ENCODE measurements at places on chromosomes 13 and 19.

DNA sequence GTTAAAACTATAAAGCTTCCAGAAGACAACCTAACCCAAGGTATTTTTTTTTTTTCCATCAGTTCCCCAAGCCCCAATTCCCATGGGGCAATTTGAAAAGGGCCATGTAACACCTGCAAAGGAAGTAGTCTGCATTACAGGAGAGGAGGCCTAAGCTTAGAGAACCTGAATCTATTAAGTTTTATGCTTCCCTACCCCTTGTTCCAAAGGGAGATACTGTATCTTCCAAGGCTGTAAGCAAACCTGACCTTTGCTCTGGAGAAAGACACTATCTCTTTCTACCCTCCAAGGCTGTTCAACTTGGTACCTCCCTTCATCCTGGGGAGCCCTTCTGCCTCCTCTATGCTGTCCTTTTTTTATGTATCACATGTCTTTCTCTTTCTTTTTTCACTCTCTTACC lies 15.0 kb downstream of the KATNAL1 start:
- no peak for DNase-seq

- no peak for DNase-seq
These were observed 179.2 kb upstream of the ZNF507 start for GRCh38 chr19:32166238-32166637.

- DNase-seq: no peak
These were observed 180.6 kb upstream of the TMTC4 start for GRCh38 chr13:100855151-100855550.

DNA sequence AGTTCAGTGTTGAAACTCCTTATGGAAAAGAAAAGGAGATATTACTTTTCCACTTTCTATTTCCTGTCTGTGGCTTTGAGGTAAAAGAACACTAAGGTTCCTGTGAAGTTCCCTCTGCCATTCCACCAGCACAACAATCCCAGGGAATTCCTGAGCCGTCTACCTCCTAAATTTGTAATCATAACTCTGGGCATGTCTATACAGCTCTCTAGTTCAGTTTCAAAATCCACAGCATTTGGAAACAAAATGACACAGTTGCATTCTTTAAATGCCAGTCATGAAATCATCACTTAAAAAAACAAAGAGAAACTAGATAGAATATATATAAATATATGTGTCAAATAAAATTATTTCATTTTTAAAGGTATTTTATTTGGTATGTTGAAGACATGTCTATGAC lies 9.0 kb upstream of the THSD1 start:
- DNase-seq: no peak

GRCh38 chr19:55464662-55465054 lies at the start of gene C19orf85:
C19orf85 (minus strand) TSS chr19:55464751; CDS start chr19:55464554, 197 bp downstream.
- no peak for DNase-seq

DNA sequence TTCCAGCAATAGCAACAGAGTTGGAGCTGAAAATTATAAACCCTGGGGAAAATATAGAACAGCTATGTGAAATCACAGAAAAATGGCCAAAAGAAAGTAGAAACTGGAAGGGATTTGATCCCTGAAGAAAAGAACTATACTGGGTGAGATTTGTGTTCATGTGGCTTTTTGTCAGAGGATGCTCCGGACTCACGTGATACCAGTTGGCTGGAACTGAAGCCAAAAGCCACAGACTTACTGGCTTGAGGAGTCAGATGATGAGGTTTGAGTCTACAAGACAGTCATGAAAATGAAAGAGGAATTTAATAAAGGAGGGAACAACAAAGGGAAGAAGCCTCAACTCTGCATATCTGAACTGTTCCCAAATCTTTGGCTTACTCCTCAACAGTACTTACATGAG lies 427.1 kb downstream of the GPC5 start:
- DNase-seq: no peak

- no peak for DNase-seq
These were observed 195.0 kb upstream of the STARD13 start for GRCh38 chr13:33480561-33480960.

- DNase-seq: no peak
These were observed 40.8 kb downstream of the CYP2B6 start for GRCh38 chr19:41031916-41032315.

DNA sequence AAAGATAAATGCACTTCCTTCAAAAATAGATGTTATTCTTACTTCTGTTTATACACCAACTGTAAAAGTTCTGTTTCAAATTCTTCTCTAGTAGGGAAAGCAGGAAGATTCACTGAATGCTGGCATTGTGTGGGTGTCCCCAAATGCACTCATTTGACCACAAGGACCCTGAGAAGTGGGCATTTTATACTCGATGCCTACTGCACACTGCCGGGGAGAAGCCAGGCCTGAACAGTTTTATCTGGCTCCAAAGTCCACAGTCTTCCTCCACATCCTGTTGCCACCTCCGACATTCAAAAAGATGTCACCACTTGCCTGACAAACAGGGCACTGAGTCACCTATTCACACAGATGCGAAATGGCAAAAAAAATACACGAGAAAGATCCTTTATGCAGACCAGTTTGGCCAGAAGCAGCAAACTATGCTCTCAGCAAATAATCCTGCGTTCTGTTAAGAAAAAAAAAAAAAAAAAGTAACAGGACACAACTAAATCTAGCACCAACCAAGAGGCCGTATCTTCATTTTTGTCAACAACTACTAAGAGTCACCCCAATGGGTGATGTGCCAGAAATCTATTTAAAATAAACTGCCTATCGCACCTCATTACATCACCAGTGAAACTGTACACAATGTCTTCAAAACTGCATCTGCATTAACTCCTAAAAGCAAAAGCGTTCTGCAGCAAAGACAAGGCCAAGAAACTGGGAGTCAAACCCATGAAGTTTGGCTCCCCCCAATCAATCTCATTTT lies 6.2 kb downstream of the ZC3H4 start:
- peak; percentile 67 for DNase-seq

GRCh38 chr19:1161716-1162115 lies 12.4 kb downstream of the SBNO2 start:
- DNase-seq: no peak

- DNase-seq: no peak
These were observed 637.8 kb upstream of the KLF12 start for GRCh38 chr13:74771964-74772363.

DNA sequence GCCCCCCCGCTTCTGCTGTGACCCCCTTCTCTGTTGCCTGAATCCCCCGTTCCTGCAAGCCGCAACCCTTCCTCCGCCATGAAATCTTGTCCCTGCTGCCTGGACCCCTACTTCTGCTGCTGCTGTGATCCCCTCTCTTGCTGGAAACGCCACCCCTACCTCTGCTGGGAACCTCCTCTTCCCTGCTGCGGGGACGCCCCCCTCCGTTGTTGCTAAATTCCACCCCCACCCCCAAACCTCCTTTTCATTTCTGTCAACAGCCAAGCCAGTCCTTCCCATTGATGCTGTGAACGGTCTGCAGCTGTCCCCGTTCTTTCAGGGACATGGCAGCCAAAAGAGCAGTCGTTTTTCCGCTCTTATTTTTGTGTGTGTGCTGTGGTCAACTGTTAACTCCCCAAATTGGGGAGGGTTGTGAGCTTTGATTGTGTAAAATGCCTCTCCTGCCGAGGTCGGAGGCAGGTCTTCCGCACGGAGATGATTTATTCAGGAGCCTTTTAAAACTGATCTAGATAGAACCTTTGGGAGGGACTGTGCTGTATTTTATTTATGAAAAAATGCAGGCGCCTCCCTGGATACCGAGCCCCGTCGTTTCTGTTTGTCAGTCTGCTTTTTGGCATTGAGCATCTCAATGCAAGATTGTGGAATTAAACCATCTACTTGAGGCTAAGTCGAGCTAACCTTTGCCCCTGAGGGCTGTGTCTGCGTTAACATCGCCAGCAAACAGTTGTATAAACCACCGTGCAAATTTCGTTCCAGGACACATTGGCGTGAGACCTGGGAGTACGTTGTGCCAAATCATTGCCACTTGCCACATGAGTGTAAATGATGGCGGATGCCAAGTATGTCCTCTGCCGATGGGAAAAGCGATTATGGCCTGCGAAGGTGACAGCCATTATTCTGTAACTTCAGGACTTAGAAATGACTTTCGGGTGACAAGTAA lies 27.9 kb upstream of the NDUFS7 start:
- peak; percentile 26 for DNase-seq

GRCh38 chr13:113666951-113667701 lies at the start of gene GRK1:
GRK1 (plus strand) TSS chr13:113667219; CDS start chr13:113667387, 168 bp downstream.
- DNase-seq: no peak

DNA sequence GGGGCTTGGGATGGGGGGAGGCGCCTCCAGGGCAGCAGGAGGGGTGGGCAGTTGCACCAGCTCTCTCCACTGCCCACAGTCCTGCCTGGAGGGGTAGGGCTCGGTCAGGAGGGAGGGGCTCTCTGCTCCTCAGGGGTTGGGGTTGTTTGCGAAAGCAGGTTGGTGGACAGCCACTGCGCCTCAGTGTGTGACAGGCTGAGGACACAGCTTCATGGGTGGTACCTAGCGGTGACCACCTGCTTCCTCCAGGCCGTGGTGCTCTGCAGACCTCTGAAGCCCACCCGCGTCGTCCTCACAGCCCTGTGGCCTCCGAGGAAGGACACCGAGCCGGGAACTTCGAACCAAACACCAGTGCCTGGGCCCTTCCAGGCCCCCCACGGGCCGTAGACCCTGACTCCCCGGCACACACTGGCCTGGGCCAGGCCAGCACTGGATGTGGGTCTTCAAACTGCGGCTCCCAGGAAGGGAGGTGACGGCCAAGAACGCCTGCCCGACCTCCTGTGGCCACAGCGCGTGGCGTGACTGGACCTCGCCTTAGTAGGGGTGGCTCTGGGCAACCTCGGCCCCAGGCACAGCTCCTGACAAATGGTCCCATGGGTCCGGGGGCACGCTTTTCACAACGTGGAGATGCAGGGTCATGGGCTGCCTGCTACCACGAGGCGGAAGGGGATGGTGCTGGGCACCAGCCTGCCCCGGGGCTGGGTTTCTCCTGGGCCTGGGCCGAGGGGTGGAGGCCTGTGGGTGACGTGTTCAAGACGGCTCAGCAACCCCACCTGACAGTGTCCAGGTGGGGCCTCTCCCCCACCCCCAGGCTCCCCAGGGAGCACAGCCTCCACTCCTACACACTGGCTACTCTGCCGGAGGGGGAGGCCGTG lies 173.2 kb downstream of the KDM4B start:
- no peak for DNase-seq

- no peak for DNase-seq
These were observed 322.3 kb downstream of the NDFIP2 start for GRCh38 chr13:79803296-79803695.
